ENCODE measurements at places on chromosomes 6 and 20. TPM values are rescaled to one million over a fixed set of nuclear protein-coding genes. Genes with fewer than 3 reads are reported as not detected.
A peak's percentile ranks its signal among the peaks of the same experiment; 100 is the strongest.

The LPA gene
- not detected for total RNA-seq

The EEF1A1 gene
- total RNA-seq = 28,223 TPM

The NRSN1 gene
- total RNA-seq = not detected

The TGM2 gene
- 237 TPM for total RNA-seq

The PSORS1C2 gene
- total RNA-seq = not detected

The NOTCH4 gene
- total RNA-seq = 2.2 TPM

The FAM209B gene
- total RNA-seq = not detected

The USP49 gene
- 1.4 TPM for total RNA-seq

The NNAT gene
- 2.8 TPM for total RNA-seq

The RPS18 gene
- 6,577 TPM for total RNA-seq

The RBBP8NL gene
- total RNA-seq = not detected

DNA sequence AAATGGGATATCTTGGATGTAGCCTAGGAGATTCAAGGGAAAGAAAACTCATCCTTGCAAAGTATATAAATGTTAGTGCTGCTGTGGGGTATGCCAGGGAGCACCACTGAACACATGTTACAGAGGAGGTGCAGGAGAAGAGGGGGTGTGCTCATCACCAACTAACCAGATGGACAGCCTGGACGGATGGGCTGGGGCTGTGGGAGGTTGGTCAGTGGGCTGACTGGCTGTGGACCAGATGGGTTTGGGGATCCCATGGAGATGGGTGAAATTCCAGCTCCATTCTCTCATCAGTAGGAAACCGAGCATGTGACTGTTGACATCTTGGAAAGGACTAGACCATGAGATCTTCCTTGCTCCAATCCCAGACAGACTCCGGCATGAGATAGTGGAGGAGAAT, 201.0 kb downstream of the LRFN2 start:
- no peak for DNase-seq

GRCh38 chr6:131112249-131112648, 23.0 kb upstream of the AKAP7 start:
- no peak for DNase-seq

DNA sequence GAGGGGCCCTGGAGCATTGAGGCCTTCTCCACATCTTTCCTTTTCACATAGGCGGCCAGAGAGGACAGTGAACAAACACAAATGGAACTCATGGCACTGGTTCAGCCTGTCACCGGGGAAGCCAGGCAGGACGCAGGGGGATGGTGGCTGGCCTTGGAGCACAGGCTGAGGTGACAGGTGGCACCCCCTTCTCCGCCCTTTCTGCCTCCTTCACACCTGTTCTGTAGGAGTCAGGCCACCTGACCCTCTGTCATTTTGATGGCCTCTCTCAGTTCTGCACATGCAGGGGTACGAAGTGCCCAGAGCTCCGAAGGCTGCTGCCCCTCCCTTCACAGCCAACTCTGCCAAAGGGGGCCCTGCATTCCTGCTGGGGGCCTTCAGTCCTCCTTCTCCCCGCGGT, 60.8 kb downstream of the CD40 start:
- DNase-seq = no peak

- DNase-seq = no peak
Observed at GRCh38 chr20:44011251-44011940, 96.7 kb downstream of the TOX2 start.

DNA sequence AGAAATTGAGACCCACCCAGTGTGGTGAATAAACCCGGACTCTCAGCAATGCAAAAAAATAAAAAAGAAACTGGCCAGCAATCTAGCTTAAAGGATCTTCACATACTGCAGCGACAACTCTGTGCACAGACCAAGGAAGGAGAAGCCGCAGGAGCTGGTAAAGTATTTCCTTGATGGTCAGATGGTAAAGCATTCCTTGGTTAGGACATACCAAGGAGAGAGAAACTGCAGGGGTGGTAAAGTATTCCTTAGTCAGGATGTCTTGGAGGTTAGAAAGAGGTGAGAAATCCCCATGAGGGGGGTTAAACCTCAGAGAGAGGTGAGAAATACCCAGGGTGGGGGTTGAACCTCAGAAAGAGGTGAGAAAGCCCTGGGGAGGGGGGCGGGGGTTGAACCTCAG, 86.8 kb downstream of the PLG start:
- DNase-seq = no peak

- DNase-seq = no peak
Observed at GRCh38 chr20:38642498-38642897, 40.9 kb downstream of the ARHGAP40 start.

DNA sequence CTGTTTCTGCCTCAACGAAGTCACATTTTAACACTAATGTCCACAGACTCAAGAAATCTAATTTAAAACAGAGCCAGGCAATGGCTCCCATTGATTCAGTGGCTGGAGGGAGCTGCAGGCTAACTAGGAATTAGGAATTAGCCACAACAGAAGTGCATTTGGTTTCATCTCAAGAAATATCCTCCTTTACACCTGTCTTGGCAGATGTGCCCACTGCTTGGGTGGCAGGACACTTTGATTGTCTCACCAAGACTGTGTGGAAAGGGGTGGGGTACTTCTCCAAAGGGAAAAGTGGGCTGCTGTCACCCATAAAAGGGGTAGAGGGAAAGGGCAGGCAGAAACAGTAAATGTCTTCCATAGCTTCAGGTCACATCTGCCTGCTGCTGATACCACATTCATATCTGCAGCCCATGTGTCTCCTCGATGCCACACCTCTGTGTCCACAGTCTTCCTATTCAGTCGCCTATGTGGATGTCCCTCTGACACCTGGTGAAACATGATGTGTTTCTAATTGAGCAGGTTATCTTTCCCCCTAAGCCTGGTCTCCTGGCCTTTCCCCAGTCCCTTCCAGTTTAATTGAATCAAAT, 10.9 kb upstream of the OSER1 start:
- DNase-seq = no peak

GRCh38 chr6:67606906-67607828, 1027.9 kb upstream of the ADGRB3 start:
- peak; percentile 1 for DNase-seq

GRCh38 chr6:89297695-89298351, 17.3 kb downstream of the GABRR2 start:
- DNase-seq = peak; percentile 99

DNA sequence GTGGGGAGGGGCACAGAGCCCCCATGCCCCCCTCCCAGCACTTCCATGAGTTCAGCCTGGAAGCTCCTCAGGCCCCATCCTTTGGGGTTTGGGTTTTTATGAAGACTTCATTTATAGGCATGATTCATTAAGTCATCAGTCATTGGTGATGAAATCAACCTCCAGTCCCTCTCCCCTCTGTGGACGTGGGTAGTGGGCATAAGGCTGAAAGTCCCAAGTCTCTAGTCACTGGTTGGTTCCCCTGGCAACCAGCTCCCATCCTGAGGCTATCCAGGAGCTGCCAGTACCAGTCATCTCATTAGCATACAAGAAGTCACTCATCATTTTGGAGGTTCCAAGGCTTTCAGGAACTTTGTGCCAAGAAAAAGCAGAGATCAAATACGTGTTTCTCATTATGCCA, 9.2 kb downstream of the TGM3 start:
- DNase-seq = no peak

GRCh38 chr6:2641044-2641725, 109.5 kb downstream of the MYLK4 start:
- DNase-seq = no peak

- no peak for DNase-seq
Observed at GRCh38 chr20:36472637-36473090, 68.7 kb upstream of the MYL9 start.

GRCh38 chr6:165962366-165962765, 205.3 kb downstream of the TBXT start:
- DNase-seq = peak; percentile 49

- peak; percentile 77 for DNase-seq
Observed at GRCh38 chr6:132962936-132963868, 148.8 kb downstream of the RPS12 start.

DNA sequence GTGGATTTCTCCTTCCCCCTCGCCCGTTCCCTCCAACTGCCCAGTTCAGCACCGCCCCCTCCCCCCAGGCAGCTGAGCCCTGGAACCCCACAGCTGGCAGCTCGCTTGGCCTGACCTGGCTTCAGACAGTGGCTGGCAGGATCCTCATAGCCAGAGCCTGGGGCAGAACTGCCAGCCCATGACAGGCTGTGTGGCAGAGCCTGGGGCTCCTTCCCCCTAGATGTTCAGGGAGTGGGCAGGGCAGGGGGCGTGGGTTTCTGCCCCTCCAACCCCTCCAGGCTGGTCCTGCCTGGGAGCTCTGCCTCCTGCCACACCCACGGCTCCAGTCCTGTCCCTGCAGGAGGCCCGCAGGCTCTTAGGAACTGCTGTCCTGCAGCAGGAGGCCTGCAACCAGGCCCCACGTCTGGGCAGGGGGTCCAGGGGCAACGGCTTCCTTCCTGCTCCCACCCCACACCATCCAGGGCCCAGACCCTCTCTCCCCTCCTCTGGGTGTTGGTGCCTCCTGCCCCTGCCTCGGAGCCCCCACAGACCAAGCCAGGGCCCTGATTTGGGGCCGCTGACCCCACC, 9.6 kb upstream of the KCNQ2 start:
- no peak for DNase-seq

GRCh38 chr6:111997078-111997852, 56.6 kb upstream of the CCN6 start:
- peak; percentile 80 for DNase-seq

- no peak for DNase-seq
Observed at GRCh38 chr20:49480236-49480635, 2.2 kb downstream of the KCNB1 start.

DNA sequence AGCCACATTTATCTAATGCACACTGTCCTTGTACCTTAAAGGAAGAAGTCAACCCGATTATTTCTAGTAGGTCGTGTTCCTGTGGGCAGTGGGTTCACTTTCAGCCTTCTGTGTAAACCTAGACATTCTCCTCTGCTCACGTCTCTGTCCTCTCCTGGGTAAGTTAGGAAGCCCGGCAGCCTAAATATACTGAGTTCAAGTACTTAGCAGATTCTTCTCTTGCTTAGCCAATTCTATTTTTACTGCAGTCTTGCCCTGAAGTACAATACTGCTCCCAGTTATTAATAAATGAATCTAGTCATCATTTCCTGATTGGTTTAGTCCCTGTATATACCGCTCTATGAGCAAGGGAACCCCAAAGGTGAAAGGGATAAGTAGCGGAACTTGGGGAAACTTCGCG, 14.6 kb upstream of the GPR63 start:
- no peak for DNase-seq

- DNase-seq = peak; percentile 89
Observed at GRCh38 chr6:81562169-81562568, 190.3 kb downstream of the TENT5A start.

- DNase-seq = peak; percentile 84
Observed at GRCh38 chr6:42100029-42100901, 42.2 kb downstream of the C6orf132 start.

DNA sequence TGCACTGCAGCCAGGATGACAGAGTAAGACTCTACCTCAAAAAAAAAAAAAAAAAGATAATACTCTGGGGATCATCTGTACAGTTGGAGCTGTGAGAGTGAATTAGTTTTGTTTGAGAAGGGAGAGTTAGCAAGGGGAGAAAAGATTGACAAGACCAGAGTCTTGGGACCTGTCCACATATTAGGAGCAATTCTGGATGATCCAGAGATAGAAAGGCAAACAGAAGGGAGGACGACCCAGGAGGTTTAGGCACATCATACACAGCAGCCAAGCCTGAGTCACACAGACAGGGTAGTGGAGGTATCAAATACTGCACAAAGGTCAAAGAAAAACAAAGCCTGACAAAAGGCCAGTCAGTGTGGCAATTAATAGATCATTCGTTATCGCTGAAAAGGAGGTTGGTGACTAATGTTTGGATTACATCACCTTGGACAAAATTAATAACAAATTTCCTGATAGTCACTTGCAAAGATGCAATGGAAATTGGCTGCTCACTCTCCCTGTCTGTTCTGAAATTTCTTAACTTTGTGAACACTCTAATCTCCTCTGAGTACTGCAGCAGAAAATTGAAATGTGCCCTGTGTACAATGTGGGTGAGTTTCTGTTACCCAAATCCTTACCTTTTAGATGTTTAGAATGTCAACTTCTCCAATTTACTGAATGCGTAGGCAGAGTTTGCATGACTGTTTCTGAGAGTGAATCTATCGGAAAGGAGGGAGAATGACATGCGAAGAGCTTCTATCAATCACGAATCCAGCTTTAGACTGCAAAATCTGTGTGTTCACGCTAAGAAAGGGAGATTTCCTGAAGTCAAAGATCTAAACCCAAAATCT, 105.4 kb downstream of the TSHZ2 start:
- DNase-seq = no peak

- DNase-seq = no peak
Observed at GRCh38 chr20:24744747-24745146, 204.3 kb upstream of the CST7 start.

GRCh38 chr20:39876976-39877635, 811.9 kb downstream of the MAFB start:
- DNase-seq = no peak
